ENCODE measurements at places on chromosomes 2 and 18. TPM values are rescaled to one million over a fixed set of nuclear protein-coding genes. Genes with fewer than 3 reads are reported as not detected.

- peaks cover 24% of the 10 kb centered on the region for H3K4me1 ChIP-seq
- no peaks in the 10 kb centered on the region for H3K27me3 ChIP-seq
- no peak overlapping the region for H3K27ac ChIP-seq
- no peak for DNase-seq
These were observed 374.4 kb downstream of the PTPRM start for GRCh38 chr18:7941533-7941932.

DNA sequence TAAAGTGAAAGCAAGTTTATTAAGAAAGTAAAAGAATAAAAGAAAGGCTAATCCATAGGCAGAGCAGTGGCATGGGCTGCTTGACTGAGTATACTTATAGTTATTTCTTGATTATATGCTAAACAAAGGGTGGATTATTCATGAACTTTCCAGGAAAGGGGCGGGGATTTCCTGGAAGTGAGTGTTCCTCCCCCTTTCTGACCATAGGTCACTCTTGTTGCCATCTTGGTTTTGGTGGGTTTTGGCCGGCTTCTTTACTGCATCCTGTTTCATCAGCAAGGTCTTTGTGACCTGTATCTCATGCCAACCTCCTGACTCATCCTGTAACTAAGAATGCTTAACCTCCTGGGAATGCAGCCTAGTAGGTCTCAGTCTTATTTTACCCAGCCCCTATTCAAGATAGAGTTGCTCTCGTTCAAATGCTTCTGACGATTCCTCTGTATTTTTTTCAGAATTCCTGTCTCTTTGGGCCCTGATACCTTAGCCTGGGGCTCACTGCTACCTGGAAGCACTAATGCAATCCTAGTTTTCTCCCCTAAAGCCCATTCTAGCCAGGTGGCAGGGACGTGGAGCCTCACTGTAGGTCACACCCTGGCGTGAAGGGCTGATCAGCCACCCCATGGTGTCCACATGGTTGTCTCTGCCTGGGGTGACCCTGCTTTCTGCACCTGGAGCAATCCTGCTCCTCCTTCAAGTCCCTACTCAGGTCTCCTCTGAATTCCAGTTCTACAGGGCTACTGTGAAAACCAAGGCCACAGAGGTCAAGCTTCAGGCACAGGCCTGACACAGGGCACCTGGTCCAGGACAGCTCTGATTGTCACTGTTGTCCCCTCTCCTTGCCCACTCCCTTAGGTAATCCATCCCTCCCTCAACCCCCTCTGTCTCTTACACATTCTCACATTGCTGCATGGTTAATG lies 6.0 kb upstream of the SLC35F6 start:
- DNase-seq: peak; percentile 97
- H3K27ac ChIP-seq: peak overlapping the region; percentile 96
- H3K4me3 ChIP-seq: no peak overlapping the region
- peaks cover 32% of the 10 kb centered on the region for H3K4me1 ChIP-seq
- no peaks in the 10 kb centered on the region for H3K36me3 ChIP-seq
- no peaks in the 10 kb centered on the region for H3K27me3 ChIP-seq

- no peaks in the 10 kb centered on the region for H3K27me3 ChIP-seq
- no peaks in the 10 kb centered on the region for H3K36me3 ChIP-seq
- H3K4me1 ChIP-seq: no peaks in the 10 kb centered on the region
These were observed 118.4 kb upstream of the LYPD1 start for GRCh38 chr2:132788310-132788838.

TMEM37 gene
- total RNA-seq: not detected

- H3K36me3 ChIP-seq: no peaks in the 10 kb centered on the region
- peaks cover 62% of the 10 kb centered on the region for H3K27me3 ChIP-seq
- DNase-seq: no peak
- H3K4me3 ChIP-seq: no peak overlapping the region
- H3K27ac ChIP-seq: no peak overlapping the region
- no peaks in the 10 kb centered on the region for H3K4me1 ChIP-seq
These were observed 16.2 kb upstream of the BCL11A start for GRCh38 chr2:60569680-60570111.

GKN1 gene
- not detected for total RNA-seq

CERKL gene
- 0.11 TPM for total RNA-seq

DNA sequence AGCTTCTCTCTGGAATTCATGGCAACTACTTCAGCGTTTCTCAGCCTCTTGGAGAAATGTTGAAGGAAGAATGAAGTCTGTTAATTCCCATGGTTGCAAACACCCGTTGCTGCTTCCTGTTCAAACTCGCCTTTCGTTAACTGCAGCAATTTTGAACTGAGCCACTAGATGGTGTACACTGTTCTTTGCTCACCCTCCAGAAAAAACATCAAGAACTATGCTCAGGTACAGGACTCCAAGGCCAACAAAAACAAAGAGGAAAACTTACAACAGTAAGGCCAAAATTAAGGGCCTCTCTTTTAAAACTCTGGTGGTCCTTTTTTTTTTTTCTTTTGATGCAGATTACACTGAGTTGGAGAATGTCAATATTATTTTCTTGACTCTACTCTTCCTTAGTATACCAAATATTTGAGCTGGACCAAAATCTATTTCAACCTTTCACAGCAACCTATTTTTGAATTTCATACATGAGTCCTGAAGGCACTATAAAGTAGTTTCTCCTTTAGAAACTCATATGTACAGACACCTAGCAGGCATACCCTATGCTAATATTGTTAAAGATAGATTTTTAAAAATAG lies 58.2 kb downstream of the KLHL14 start:
- H3K27me3 ChIP-seq: no peaks in the 10 kb centered on the region
- H3K27ac ChIP-seq: no peak overlapping the region
- DNase-seq: peak; percentile 35

- no peaks in the 10 kb centered on the region for H3K36me3 ChIP-seq
- H3K27ac ChIP-seq: no peak overlapping the region
- DNase-seq: no peak
- no peaks in the 10 kb centered on the region for H3K27me3 ChIP-seq
- H3K4me1 ChIP-seq: no peaks in the 10 kb centered on the region
These were observed 863.9 kb downstream of the SUCLG1 start for GRCh38 chr2:83595121-83595690.

FHOD3 gene
- 0.53 TPM for total RNA-seq

GRCh38 chr2:109079590-109079989 lies 49.4 kb upstream of the SH3RF3 start:
- no peak for DNase-seq
- H3K36me3 ChIP-seq: no peaks in the 10 kb centered on the region
- H3K27me3 ChIP-seq: no peaks in the 10 kb centered on the region
- H3K27ac ChIP-seq: no peak overlapping the region

GRCh38 chr2:206452242-206452641 lies 8.9 kb downstream of the ADAM23 start:
- no peak for DNase-seq
- no peak overlapping the region for H3K4me3 ChIP-seq
- no peaks in the 10 kb centered on the region for H3K4me1 ChIP-seq
- H3K36me3 ChIP-seq: no peaks in the 10 kb centered on the region

Data from SJSA1 (cell line).